Left lobe of liver (tissue), 2 donors: ENCODE measurements at places on chromosomes 12 and 14. TPM values are rescaled to one million over a fixed set of nuclear protein-coding genes. Genes with fewer than 3 reads are reported as not detected.

Gene EPYC
- not detected for total RNA-seq

Gene KLHDC1
- total RNA-seq = 3.0 TPM

Gene METTL17
- 33.1 TPM for total RNA-seq

Gene BCL11B
- total RNA-seq = 0.43 TPM

Gene CLEC4C
- not detected for total RNA-seq

Gene COCH
- 0.33 TPM for total RNA-seq

Gene WIF1
- total RNA-seq = 0.08 TPM

Gene LRFN5
- 0.05 TPM for total RNA-seq
